CD4-positive, alpha-beta T cell treated with Interferon gamma for 1 hour (primary cell): ENCODE measurements at places on chromosomes 13 and 19.

DNA sequence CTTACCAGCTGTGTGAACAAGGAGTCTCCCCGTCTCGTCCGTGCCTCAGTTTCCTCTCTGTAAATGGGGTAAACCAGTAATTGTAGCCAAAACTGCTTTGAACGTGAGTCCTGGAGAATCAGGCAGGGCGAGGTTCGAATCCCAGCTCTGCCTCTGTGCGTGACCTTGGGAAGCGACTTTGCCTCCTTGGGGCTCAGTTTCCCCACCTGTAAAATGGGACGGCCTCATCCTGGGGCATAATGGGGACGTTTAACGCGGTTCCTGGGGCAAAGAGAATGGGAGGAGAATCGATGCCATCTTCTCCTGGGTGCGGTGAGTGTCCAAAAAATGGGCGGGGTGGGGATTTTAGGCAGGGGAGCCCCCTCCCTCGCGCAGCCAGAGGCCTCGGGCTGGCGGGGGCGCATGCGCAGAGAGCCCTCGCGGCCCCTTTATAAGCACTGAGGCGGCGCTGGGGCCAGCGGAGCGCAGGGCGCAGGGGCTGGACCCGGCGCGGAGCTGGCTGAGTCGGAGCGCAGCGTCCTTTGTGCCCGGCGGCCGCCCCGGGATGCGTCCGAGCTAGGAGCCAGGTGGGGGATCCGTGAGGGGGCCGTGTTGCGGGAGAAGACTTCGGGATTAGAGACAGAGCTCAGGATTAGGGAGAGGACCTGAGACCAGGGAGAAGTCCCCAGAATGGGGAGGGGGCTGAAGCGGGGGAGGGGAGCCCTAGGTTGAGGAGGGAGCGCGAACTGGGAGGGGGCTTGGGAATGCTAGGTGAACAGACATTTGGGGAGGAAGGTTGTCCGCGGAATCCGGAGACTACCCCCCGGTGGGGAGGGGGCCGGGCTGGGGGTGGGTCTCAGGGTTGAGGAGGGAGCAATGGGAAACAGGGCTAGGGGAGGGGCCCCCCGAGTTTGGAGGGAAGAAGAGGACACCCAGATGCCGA, at the start of gene NCAN:
Gene NCAN (plus strand): TSS at position 460 of the 922 bp plus-strand sequence. CDS start 4,996 bp downstream, outside the sequence.
- DNase-seq = no peak

DNA sequence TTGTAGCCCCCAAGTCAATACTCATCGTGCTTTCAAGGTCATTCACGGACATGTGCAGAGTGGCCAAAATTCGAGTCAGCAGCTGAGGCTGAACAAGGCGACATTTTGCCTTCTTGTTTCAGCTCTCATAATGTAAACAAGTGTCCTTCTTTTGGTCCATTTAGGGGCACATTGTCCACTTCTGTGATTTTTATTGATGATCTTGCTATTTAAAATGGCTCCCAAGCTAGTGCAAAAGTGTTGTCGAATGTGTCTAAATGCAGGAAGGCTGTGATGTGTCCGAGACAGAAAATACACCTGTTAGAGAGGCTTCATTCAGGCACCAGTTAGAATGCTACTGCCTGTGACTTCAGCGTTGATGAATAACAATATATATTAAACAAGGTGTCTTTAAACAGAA, 405.9 kb downstream of the IRS2 start:
- no peak for DNase-seq

DNA sequence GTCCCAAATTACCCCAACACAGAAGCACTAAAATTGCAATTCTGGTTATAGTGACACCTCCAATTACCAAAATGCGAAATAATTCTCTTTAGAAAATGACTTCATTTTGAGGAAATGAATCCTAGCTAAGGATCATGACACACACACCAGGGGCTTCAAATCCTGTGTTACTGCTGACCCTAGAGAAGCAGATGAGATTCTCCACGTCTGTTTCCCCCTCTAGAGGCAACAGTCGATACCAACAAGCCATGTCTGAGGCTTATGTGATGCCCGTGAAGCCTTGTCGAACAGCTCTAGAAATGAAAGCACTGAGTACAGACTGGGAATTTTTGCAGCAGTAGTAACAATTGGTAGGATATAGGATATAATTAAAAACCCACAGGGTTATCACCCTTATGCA, 153.6 kb upstream of the TMTC4 start:
- DNase-seq = no peak

- no peak for DNase-seq
These were observed 137.8 kb upstream of the GJB6 start for GRCh38 chr13:20369886-20370361.

GRCh38 chr13:51971520-51972426, 39.5 kb downstream of the ATP7B start:
- no peak for DNase-seq

- DNase-seq = no peak
These were observed 338.0 kb downstream of the MYO16 start for GRCh38 chr13:108967371-108967770.

DNA sequence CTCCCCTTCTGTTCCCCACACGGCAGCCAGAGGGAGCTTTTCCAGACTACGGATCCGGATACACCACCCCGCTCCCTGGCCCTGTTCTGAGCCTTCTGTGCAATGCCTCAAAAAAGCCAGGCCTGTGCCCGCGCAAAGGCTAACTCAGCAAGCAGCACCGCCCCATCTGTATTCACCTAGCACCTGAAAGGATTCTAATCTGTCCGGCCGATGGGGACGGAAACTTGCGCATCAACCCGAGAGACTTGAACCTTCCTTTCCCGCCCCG, 589 bp downstream of the ZBTB45 start:
- peak; percentile 38 for DNase-seq

DNA sequence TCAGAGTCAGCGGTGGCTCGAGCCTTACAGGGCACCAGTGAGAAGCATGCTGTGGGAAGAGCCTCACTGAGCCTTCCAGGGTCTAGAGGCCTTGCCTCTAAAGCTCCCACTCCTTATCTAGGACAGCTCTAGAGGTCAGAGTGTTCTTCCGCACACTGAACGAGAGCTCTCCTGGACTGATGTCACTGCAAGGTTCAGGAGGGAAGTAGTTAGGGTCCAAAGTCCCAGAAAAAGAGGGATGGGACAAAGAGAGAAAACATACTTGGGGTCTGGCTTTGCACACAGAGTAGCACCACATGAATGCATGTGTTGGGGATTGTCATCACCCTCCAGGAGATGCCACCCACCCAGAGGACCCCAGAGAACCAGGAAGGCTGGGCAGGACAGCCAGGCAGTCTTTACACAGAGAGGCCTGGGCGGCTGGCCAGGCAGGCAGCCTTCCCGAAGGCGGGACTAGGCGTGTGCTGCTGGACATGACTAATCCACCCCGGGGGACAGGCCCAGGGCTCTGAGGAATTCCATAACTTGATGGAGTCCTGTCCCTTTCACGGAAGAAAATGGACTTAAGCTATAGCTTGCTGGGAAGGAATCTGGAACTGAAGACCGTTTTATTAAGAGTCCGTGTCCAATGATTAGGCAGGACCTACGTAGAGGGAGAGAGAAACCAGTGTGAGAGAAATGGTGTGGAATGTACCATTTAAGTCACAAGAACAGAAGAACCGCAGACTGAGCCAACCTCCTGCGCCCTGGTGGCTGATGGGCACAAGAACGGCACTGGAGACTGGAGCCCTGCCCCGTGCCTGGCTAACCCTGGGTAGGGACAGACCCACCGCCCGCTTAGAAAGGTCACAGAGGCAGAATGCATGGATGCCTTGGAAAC, 16.6 kb upstream of the EPHX3 start:
- no peak for DNase-seq

DNA sequence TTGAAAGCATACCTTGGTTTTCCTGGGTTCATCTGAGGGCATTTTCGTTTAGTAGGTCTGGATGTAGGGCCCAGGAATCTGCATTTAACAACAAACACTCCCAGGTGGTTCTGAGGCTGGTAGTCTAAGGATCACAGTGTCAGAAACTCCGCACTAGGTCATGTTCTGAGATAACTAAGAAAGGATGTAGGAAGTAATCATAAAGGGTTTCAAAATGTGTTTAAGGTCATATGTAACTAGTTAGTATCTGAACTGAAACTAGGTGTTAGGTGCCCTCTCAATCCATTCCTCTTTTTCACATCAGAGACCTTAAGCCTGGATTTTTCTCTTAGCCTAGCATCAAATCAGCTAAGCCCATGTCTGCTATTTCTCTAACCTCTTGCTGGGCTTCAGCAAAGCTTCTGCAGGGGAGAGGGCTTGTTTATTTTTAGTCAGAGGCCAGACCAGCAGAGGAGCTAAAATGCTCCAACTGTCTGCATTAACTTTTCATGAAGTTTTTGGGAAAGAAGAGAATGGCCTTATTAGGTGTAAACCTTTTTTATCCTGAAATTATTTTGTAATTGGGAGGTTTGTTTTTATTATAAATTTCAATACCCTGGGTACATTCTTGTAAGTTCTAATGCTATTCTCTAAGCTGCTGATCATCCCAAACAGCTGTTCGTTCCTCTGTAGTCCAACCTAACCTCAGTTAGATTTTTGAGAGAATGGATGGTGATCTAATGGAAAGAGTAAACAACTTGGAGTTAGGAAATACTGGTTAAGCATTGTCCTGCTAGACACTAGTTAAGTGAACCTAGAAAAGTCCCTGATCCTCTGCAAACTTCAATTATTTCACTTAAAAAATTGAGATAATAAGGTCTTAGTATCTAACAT, 262.8 kb upstream of the RFC3 start:
- no peak for DNase-seq
